ENCODE measurements at places on chromosomes 6 and 20.

GRCh38 chr20:16418616-16419015 lies 154.6 kb downstream of the KIF16B start:
- no peak for DNase-seq

GRCh38 chr6:111803371-111803770 lies 69.9 kb downstream of the FYN start:
- no peak for DNase-seq

DNA sequence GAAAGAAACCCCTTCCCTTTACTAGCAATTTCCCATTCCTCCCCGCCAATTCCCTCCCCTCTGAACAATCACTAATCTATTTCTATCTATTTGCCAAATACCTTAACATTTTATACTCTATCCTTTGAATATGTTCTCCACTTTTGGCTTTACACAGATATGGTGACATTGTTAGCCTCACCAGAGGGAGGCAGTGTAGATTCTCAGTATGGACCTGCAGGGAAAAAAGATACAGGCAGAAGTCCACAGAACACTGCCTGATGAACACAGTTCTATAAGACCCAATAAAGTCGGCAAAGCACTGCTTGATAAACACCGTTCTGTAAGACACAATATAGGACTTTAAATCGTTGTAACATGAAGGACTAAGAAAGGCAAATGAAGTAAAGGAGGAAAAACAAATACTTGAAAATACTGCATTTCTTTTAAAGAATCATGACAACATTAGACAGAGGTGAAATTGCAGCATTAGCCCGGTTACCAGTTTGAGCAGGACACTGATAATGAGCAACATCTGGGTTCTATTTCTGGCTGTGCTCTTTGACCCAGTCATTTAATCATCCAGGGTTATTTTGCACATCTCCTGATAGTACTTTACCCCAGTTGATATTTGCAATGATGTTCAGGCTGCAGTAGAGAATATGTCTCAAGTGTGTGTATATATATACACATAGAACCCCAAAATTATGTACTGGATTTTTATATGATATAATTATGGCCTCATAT lies 296.8 kb downstream of the UTRN start:
- DNase-seq = no peak

DNA sequence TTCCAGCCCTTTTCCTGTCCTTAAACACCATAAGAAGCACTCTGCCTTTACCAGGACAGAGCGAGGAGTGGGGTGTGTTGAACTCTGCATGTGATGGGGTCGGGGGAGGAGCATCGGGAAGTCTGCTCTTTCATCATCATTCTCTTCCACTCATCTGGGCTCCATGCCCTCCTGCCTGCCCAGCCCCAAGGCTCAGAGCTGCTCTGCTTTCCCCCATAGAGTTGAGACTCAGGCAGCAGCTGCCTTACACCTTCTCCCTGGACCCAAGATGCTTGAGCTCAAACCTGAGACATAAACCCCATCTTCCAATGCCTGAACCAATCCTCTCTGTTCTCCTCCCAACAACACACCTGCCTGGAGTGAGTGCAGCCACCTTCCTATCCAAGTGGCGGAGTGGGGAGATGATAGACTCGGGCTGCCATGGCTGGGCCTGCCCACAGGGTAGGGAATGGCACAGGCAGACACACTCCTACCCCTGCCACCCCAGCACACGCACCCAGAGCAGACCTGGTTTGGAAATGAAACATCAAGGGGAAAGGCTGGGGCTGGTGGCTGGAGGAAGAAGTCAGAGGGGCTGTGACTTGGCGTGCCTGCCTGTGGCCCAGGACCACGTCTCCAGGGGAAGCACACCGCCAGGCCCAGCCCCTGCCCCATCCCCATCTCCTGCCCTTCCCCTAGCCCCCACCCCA lies 28.4 kb downstream of the TFEB start:
- DNase-seq = no peak

GRCh38 chr6:26021001-26021349 lies 58.4 kb downstream of the TRIM38 start:
- DNase-seq = no peak

GRCh38 chr6:2072453-2072852 lies 173.0 kb downstream of the GMDS start:
- DNase-seq = no peak

DNA sequence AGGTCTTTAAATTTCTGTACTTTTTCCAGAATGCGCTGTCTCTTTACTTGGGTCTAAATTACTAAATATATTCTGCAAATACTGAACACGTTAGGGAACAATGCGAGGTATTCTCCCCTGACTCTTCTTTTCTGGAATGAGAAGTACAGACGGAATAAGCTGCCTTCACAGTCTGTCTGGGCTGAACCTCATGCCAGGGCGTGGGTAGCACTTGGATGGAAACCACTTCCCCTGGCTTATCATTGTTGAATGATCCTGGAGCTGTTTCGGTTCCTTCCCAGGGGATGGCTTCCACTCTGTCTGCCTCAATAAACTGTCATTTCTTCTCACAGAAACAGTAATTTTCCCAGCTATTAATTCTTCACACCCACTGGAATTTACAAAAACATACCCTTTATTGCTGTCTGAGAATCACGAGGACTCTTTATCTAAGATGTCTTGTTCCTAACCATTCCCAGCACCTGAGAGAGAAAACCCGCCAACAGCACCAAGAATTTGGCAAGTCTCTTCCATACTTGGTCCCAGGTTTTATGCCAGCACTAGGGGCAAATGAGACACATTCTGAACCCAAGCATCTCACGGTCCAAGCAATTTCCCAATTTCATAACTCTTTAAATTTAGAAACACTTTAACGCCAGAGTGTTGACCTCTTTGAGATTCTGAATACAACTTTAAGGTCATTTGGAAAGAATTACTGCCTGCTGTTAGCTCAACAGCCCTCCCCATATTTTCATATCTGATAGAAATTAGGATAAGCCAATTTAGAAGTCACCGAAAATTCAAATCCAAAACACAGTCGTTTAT lies 43.2 kb upstream of the ADGRF5 start:
- no peak for DNase-seq

DNA sequence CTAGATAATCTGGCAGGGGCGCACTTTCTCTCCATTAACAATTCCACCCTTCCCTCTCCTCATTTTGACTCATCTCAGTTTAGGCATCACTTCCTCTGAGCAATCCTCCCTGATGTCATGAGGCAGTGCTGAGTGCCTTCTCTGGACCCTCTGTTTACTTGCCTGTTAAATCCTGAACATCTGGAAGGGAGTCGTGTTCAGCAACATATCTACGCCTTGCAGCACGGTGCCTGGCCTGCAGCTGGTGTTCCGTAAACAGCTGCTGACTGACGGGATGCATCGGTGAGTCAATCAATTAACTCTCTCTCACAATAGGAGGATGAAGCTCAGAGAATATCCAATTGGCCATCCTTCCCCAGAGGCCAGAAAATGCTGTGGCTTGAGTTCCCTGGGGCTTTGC lies 613.5 kb downstream of the PTPRT start:
- DNase-seq = no peak

DNA sequence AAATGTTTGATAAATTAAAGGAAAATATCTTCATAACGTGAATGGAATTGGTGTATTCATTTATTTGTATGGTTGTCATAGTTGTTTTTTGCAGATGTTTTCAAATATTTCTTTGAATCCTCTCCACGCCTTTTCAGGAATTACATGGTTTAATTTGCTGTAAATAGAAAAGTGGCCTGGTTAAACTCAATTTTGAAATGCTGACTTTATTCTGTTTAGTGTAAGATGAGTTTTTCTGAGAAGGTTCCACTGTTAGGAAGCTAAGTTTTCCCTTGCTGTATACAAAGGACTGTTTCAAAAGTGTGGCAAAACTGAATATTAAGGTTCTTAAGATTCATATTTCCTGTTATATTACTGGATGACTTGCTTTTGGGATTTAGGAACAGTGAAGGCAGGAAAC lies 503 bp upstream of the ZC2HC1B start:
- no peak for DNase-seq

- DNase-seq = no peak
Measured at GRCh38 chr6:48318670-48319069, 207.7 kb upstream of the PTCHD4 start.

DNA sequence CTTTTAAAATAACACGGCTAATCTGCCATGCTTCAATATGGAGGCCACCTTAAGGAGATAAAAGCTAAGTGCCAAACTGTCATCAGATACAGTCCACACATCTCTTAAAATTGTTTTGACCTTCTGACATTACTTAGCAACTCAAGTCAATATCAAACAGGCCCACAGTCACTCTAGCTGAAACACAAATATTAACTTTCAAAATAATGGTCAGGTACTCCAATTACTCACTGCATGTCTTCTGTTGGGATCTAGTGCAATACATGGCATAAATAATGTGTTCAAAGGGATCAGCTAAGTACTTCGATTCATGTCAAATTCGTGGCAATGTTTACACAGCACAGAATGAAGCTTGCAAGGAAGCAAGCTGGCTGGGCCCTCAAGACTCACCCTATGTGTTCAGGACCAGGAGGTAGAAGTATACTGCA lies 133.9 kb upstream of the BEND6 start:
- no peak for DNase-seq

DNA sequence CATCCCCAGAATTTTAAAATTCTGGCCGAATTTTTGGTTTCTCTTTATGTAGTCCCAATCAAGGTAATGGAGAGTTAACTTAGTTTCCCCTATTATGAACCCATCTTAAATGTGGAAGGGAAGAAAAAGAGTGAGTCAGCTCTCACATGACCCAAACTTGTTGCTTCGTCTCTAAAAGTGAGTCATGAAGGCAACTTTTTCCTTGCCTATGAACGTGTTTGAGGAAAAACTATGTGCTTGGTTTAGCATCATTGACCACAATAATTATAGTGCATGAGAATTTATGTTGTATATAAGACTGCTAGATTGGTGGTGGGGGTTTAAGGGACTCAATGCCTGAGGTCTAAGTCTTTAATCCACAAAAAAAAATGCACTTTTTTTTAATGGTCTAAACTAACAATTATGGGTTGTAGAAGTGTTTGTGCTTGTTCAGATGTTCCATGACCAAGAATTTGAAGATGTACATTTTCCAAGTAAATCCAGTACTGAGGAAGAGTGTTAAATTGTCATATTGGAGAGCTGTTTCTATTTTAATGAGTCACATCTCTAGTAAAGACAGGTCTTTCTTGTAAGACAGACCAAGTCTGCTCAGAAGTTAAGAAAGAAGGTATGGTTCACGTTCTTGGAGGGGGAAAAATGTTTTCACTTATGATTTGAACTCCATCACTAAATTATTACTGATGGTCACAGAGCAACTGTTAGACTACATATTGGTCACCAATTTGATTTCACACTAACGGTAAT lies 409.9 kb upstream of the MARCKS start:
- no peak for DNase-seq

DNA sequence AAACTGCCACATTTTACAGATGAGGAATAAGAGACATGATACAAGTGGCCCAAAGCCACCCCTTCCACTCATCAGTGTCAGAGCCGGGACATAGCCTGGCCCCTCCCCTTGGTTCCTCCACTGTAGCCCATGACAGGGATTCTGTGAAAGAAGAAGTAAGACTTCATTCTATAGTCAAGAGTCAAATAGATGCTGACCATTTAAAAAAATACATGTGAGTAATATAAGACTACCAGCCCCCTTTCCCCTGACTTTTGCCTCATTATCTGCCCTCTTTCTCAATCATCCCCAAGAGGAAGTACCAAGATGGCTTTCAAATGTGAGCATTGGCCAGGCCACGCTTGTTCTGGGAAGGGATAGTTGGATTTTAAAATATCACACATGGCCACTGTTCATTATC lies 57.8 kb upstream of the TAB2 start:
- no peak for DNase-seq

DNA sequence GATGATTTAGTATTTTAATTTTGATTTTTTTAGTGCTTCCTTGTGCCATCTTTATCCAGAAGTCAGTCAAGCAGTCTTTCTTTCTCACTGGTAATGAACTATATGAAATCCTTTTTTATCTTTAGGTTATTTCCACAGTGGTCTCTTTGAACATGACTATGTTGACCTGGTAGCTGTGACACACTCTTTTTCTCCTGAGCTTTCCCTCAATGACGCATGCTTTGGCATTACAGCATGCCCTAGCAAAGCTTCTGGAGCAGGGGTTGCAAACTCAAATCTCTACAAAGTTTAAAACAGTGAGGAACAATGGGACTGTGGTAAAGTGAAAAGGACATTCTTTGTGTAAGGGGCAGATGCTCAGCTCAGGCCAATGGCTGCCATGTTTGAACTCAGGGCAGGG lies 4.5 kb upstream of the PLAGL1 start:
- DNase-seq = no peak

DNA sequence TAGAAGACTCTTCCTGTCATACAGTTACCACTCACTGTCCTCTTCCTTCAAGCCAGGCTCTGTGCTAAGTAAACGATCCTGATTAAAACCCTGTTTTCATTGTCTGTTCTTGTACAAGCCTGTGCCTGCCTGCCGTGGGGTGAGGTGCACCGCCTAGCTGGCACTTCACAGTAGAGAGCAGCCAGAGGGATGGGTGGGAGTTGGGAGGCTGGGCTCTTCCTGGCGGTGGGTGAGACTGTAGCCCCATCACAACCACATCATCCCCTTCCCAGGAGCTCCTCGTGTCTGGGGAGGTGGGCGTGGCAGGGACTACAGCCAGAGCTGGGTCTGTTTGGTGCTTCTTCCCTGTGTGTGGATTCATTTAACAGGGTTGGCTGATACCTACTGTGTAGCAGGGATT lies 382.0 kb downstream of the TAF4 start:
- no peak for DNase-seq

DNA sequence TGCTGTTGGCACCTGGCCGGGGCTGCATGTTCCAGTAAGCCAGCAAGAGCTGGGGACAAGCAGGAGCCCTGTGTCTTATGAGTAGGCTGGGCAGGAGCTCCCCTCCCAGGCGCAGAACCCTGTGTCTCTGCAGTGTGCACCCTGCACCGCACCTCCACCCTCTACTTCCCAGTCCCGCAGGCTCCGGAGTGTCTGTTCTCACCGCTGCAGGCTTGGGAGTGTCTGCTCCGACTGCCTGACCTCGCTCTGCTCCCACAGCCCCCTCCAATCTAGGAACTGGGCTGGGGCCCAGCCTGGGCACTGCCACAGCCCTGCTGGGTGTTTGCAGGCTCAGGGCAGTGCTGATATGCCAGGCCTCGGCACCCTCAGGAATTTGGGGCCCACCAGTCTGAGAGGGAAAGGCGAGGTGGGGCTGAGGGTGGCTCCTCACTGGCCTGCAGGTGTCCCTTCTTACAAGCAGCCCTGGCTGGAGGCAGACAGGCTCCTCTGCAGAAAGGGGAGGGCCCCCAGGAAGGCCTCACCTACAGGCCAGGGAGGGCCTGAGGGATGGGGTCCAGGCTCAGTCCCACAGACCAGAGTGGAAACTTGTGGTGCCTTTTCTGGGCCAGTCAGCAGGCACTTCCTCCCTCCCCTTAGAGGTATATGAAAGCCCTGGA lies 871.6 kb upstream of the GJE1 start:
- DNase-seq = no peak

DNA sequence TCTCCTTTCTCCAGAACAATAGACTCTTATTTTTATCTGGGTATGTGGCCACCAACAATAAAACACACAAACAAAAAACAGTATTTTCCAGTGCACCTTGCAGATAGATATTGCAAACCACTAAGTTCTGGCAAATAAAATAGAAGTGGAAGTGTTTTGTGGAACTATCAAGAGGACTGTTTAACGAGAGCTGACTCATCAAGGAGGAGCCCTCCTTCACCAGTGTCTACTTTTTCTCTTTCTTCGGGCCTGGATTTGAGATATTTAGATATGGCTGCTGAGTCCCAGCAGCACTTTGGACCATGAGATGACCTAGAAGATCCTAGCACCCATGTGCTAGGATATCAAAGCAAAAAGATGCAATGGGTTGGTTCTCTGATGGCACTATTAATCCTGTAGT lies 154.7 kb downstream of the AIG1 start:
- no peak for DNase-seq

GRCh38 chr20:20020908-20021307 lies 3.7 kb downstream of the NAA20 start:
- DNase-seq = no peak

- DNase-seq = no peak
Measured at GRCh38 chr20:8490076-8490830, 358.2 kb downstream of the PLCB1 start.

Data from stimulated activated CD8-positive, alpha-beta memory T cell treated with anti-CD3 and anti-CD28 coated beads, Interleukin-4, amount 100 ng/mL, for 1 hour (primary cell).